Neural crest cell (in vitro differentiated cells): ENCODE measurements at places on chromosomes 7 and 10.

GRCh38 chr7:147803606-147804005 is 787.0 kb upstream of the C7orf33 start:
- no peak for DNase-seq

DNA sequence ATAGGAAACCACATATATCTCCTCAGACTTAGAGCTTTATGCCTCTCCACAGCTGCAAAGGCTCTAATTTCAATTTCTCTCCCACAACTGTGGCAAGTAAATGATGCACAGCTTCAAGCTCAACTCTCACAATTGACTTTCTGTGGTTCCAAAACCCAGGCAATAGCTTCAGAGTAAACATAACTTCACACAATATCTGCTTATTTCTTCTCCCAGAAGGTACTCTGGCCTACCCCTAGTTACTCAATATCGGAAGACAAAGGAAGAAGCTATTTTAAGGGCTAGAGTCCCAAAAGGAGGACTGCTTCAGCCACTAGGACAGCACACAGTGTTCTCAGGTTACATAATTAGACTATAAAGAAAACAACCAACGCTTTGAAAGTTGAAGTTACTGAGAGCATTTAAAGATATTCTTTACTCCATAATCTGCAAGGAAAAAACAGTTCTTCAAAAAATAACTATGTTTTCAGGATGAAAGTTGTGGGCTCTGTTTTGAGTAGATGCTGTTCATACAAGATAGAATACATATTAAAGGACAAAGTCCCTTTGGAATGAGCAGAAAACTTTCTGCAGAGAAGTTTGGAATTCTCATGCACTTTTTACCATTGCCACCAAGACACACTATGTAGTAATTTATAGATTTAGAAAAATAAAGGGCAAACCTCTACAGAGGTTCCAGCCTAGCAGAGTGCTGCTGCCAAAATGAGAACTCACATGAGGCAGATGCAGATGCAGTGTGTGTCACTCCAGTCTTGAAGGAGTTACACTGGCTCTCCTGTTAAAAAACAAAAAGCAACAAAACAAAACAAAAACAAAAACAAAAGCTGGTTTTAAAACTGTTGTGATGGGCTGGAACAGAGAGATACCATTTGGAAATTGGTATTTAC is 81.8 kb downstream of the NT5C2 start:
- no peak for DNase-seq

- DNase-seq: no peak
Measured at GRCh38 chr7:83475420-83475819, 173.5 kb downstream of the SEMA3E start.

- no peak for DNase-seq
Measured at GRCh38 chr7:7157177-7157886, 25.0 kb upstream of the C1GALT1 start.

DNA sequence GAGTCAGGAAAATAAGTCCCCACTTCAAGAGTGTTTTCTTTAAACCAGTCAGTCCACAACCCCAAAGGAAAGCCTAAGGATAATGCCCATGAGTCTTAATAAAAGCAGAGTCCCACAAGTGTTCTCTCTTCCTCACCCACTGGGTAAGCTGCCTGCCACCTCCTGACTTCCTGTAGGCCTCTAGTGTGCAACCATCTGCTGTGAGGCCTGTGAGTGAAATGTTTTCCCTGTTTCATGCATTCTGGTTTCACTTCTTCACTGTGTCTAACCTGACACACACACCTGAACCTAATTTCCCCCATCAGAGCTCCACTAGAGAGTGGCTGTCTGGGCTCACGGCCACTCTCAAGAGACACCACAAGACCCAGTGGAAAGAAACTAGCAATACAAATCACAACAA is 38.9 kb upstream of the GDF10 start:
- no peak for DNase-seq

DNA sequence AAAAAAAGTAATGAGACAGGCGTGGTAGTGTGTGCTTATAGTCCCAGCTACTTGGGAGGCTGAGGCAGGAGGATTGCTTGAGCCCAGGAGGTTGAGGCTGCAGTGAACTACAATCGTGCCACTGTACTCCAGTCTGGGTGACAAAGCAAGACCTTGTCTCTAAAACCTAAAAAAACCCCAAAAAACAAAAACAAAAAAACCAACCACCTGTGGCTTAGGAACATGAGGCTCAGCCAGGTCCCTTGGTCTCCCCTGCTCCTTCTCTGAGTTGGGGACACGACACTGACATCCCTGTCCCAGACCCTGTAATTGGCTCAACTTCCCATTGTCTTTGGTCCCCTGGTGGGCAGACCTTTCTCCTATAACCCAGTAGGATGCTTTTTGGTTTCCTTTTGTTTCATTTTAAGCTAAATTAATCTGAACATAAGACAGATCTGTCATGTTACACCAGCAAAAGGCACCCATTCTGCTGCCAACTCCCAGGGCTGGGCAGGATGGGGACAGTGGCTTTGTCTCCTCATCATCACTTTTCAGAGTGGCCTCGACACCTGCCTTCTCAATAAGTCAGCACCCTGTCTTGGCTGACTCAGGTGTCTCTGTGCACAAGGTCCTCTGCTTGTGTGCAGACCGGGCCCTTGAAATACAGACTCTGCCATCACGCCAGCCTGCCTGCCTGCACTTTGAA is 74.4 kb downstream of the MYL10 start:
- no peak for DNase-seq

- no peak for DNase-seq
Measured at GRCh38 chr7:78218876-78219275, 420.3 kb downstream of the PHTF2 start.
